Activated naive CD8-positive, alpha-beta T cell treated with anti-CD3 and anti-CD28 coated beads, Interleukin-2, amount 50 U/mL, for 16 hours (primary cell): ENCODE measurements at places on chromosomes 11 and 22.

DNA sequence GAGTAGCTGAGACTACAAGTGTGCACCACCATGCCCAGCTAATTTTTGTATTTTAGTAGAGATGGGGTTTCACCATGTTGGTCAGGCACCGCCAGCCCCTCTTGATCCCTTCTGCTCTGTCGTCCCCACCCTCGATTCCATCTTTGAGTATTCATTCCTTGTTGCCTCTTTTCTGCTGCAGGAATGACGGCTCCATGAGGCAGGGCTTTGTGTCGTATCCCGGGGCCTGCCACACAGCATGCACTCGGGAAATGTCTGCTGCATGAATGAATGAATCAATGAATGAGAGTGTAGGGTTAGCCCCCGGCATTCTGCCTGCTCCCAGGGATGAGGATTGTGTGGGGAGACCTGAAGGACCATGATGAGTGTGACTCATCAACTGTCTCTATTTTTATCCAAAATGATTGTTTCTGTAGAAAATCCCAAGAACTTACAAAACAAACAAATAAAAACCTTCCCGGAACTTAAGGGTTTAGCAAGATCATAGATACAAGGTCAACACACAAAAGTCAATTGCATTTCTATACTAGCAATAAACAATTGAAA, 54.6 kb upstream of the SLC22A12 start:
- DNase-seq: no peak

GRCh38 chr22:45129703-45130524, 33.8 kb upstream of the NUP50 start:
- no peak for DNase-seq

GRCh38 chr11:83649528-83649855, 363.3 kb upstream of the CCDC90B start:
- no peak for DNase-seq

GRCh38 chr11:44505581-44506054, 59.8 kb upstream of the CD82 start:
- DNase-seq: no peak

DNA sequence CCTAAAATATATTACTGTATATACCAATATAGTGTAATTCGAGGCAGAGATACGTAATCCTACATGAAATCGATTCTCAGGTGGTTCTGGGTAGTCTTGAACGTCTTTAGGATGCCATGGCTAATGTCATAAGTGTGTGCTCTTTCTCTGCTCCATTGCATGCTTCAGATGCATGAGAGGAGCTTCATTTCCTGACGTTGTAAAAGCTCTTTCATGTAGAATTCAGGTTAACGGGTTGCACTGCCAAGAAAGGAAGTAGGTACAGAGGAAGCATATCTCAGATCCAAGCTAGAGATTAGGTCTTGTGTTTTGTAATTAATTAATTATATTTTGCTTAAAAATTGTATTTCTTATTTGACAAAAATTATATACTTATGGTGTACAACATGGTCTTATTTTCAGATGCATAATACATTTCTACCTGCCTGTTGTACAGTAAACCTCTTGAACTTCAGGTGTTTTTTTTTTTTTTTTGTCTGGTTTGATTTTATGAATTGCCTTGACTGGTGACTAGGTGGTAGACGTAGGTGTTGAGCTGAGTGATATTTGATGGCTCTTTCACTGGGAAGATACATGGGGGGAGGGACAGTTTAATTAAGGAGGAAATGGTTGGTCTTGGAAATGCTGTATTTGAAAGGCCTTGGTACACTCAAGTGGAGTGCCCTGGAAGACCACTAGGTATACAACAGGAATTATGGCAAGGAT, 9.3 kb downstream of the NUP50 start:
- DNase-seq: no peak

GRCh38 chr11:96157517-96157873, 185.5 kb downstream of the MAML2 start:
- DNase-seq: no peak

- no peak for DNase-seq
Observed at GRCh38 chr22:46589871-46590271, 30.3 kb upstream of the GRAMD4 start.

GRCh38 chr11:66523611-66524010, 13.2 kb downstream of the BBS1 start:
- no peak for DNase-seq

DNA sequence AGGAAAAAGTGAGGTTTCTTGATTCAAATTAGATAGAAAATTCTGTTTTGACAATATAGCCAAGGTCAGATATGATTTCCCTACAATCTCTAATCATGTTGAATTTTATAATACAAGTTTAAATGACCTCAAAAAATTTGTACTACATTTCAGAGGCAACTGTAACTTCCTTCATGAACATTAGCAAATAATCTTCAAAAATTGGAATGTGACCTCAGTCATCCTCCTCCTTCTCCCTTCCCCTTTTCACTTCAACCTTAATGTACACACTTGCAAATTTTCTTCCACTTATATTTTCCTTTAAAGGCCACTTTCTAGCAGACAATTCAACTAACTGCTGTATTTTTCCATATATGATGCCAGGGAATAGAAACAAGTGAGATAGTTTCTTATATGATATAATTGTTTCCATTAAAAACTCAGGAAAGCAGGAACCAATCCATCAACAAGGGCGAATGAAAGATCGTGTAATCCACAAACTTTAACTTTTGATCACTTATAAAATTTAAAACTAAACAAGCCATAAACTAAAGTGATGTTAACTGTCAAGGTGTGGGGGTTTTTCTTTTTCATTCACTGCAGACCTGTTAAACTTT, 60.3 kb downstream of the MAML2 start:
- no peak for DNase-seq

DNA sequence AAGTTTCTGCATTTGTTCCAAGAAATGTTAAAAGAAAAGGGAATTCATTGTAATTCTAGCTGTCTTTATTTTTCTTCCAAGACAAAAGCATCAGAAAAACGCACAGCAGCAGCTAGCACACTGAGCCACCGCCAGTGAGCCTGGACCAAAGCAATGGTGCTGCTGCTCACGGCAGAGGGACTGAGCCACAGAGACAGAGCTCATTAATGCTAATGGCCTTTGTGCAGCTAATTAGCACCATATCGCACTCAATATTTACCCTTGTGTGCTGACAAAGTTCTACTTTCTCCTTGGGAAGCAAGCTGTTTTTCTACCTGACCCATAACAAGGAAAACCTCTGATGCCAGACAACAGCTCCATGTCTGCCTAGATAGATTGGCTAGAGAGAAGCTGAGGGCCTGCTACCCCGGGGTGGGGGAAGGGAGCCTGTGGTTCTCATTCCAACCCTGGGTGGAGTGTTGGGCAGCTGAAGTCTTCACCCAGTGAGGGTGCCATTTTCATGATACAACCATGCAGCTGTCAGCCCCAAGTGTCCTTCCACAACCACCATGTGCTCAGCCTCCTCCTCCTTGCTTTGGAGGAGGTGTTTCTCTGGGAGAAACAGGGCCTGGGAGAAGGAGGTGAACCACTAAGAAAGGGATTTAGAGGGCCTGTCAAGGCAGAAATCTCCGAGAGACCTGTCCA, 131.1 kb upstream of the NCAM1 start:
- no peak for DNase-seq

GRCh38 chr22:47020166-47020565, 257.7 kb downstream of the TBC1D22A start:
- DNase-seq: no peak

DNA sequence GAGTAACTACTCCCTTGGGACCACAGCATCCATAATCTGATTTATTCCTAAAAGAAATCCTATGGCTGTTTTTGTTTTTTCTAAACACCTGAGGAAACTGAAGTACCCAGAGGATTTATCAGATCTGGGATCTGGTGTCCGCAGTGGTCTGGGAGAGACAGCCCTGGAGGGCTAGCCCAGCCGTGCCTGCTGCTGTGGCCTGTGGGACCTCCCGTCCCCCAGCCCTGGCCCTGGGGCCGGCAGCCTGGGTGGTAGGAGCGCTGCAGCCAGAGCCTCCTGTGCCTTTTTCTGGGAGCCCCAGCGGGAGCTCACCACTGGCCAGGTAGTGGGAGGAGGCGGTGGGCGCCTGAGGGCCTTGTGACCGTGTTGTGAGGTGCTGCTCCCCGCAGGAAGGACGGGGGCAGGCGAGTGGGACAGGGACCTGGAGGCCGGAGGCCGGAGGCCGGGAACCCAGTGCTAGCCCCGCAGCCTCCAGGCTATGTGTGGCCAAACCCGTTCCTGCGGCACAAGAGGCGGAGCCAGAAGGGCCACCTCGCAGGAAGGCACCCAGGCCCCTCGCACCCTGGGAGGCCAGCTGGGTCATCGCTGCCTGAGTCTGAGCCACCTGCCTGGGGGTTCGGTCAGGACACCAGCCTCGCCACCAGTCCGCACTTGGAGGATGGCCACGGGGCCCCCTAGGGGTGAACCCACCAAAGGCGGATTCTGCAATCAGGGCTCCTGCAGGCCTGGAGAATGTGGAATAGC, 18.2 kb upstream of the C11orf96 start:
- DNase-seq: no peak

- no peak for DNase-seq
Observed at GRCh38 chr11:4482445-4482844, at the start of gene OR52K1. Gene OR52K1 (plus strand): TSS chr11:4482646. CDS start chr11:4488901, 6,255 bp downstream.

GRCh38 chr11:83611031-83611430, 324.9 kb upstream of the CCDC90B start:
- no peak for DNase-seq

GRCh38 chr11:64357904-64358535, 942 bp upstream of the RPS6KA4 start:
- DNase-seq: no peak

DNA sequence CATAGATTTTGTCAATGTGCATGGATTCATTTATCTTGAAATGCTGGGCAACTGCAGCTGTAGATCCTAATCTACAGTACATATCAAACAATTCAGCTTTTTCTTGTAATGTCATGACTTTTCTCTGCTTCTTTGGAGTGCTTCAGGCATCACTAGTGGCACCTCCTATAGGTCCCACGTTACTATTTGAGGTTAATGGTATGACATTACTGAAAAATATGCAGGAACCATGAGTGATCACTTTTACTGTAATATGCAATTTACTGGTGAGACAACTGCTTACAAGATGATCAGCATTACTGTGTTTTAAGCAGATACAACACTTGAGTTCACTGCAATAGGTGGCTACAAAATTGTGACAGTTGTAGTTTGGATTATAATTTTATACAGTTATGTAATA, 3.0 kb downstream of the CENATAC start:
- DNase-seq: no peak

DNA sequence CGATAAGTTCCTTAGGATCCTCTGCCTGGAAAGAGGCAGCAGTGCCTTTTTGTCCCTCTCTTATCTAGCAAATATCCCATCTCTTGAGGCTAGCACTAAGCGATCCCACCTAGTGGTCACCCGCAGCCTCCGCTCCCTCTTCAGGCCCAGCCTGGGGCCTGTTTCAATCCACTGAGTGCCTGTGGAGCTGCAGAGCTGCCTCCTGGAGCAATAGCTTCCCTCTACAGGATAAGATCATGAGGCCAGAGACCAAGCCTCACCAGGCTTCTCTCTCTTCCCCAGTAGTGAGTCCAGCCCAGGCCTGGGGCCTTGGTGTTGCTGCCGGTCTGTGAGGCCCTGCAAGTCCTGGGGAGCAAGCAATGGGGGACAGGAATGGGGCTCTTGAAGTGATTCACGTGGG, 65.8 kb downstream of the SLC22A12 start:
- DNase-seq: no peak

DNA sequence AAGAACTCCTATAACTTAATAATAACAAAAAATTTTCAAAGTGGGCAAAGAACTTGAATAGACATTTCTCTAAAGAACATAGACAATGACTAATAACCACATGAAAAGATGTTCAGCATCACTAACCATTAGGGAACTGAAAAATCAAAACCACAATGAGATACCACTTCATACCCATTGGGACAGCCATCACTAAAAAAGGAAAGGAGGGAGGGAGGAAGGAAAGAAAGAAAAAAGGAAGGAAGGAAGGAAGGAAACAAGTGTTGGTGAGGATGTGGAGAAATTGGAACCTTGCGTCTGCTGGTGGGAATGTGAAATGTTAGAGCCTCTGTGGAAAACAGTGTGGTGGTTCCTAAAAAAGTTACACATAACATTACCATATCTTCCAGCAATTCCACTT, 55.8 kb downstream of the MS4A13 start:
- no peak for DNase-seq

DNA sequence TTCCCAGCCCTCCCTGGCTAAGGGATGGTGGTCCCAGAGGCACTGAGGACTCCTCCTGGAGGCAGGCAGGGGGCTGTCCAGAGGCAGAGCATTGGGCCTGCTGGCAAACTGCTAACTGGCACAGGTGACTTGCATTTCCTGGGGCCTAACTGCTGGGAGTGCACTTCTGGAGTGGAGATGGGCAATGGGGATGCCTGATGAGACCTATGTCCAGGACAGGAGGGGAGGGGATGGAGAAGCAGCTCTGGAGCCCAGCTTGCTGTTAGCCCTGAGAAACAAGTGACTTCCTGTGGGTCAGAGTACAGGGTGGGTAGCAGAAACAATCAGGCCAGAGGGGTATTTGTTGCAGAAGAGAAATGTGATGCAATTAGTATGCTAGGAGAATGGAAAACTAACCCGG, 253.2 kb downstream of the ST3GAL4 start:
- no peak for DNase-seq

- DNase-seq: no peak
Observed at GRCh38 chr11:91773090-91773489, 451.5 kb upstream of the FAT3 start.

DNA sequence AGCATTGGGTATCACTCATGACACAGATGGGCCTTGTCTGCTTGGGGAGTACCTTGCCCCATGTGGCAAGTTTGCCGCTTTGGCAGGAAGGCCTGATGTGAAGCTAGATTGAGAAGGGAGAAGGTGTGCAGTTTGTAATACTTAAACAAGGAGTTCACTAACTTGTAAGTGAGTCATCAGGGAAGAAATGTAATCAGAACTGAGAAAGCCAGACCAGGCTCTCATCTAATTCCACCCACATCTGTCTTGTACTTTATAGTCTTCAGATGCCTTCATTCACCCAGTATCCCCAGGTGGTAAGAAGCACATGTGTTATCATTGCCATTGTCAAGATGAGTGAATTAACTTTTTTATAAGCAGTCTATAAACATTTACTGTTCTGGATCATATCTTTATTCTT, 116.0 kb upstream of the DDI1 start:
- no peak for DNase-seq

GRCh38 chr11:19663206-19663605, 49.4 kb upstream of the NAV2 start:
- no peak for DNase-seq

DNA sequence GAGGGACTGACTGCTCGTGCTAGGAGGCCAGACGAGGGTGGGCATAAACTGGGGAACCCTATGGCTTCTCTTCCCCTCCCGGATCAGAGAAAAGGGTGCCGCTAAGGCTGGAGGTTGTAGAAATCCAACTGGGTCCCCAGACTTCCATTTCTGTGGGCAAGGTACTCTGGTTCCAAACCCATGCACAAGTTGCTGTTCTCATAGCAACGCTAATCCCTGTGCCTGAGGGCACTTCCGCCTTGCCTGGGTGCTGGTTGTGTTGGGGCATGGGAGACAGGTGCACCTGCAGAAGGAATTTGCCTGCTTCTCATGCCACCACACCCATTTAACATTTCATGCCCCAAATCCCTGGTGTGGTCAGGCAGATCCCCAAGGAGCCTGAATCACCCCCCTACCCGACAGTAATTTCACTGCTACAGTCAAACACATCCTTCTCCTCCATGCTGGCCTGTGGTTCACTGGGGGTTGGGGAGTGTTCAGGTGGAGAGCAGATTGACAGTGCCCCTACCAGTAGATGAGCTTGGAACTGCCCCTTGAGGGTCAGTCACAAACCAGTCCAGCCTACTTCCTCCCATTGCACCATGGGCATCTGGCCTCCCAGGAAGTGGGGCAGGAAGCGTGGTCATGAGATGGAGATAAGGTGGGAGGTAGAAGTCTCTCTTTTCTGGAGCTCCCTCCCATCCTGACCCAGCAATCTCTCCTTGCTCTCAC, 1.2 kb downstream of the C2CD2L start:
- DNase-seq: no peak

GRCh38 chr11:9438611-9439010, 22.2 kb upstream of the ZNF143 start:
- no peak for DNase-seq
